ENCODE measurements at places on chromosomes 6 and 20. TPM values are rescaled to one million over a fixed set of nuclear protein-coding genes. Genes with fewer than 3 reads are reported as not detected.

- no peak for DNase-seq
These were observed 194.6 kb downstream of the ZNF217 start for GRCh38 chr20:53399083-53399482.

DNA sequence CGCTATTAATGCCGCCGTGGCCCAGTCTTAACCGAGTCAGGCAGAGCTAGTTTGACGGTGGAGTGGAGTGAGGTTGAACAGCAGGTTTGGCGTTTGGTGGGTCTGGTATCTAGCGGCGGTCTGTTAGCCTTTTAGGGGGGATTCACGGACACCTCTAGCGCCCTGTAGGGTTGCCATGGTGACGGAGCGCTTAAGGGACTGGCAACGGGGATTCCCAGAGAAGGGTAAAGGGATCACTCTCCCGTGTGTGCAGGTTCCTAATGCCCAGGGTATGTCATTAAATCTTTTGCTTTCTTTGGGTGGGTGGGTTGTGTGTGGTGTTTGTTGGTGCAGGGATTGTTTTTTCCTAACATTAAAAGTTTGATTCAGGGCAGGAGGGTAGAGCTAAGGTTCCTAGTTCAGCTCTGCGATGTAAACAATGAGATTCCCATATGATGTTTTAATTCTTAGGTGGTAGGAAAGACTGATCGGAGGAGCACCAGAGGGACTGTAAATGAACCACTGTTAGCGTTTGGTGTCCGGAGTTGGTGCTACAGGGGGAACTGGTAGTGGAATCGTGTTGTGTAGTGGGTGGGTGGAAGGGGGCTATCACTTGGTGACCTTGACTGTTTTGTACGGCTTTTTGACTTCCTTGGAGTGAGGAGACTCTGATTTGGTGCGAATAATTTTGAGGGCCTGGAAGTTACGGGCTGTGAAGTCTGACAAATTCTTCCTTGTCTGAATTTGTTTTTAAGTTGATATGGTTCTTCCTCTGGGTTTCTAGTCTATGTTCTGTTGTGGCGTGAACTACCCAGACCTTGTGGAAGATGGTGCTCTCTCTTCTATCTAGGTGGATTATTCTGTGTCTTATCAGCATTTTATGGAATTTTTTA lies 5.0 kb downstream of the BRD2 start:
- peak; percentile 29 for DNase-seq

DNA sequence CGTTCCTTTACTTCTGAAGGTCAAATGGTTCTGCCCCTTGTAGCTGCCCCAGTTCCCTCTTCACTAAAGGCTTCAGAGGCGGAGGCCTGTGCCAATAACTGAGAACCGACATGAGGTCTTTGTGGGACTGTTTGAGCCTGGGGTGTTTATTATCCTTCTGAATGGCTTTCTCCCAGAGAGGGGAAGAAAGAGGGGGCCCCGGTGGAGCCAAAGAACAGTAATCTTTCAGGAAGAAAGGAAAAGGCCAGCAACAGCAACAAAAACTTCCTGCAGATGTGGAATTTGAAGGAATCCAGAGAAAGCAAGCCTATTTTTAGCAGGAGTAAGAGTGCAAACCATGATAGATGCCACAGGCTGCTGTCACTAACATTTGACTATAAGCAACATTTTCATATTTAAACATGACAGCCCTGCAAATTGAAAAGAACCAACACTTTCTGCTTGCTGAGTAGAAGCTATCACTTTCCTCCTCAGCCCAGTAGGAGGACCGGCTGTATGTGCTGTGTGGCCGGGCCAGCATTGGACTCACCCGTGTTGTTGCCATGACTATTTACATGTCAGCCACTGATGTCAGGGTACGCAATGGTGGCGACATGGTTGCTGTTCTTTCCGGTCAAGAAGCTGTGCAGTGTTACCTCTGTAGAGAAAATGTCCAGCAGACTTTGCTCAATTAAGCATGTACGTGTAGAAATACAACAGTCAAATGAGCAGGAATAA lies 121.3 kb downstream of the SOBP start:
- no peak for DNase-seq

DNA sequence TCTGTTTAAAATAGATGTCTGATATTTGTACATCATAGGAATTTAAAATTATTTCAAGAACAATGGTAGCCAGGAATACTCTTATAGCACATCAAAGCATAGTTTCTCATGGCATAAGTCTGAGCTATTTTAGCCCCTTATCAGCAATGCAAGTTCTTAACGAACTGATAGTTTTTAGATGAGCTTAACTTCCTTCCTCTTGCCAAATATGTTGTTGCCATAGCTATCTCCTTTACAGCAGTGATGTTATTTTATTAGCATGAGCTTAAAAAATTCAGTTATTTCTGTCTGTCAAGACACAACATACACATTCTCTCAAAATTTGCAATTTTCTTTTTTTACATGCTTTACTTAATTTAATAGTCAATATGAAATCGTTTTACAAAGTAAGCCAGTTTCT lies 867.2 kb downstream of the PHF3 start:
- no peak for DNase-seq

- DNase-seq, result no peak
These were observed 369.1 kb downstream of the MAFB start for GRCh38 chr20:40319741-40320516.

DNA sequence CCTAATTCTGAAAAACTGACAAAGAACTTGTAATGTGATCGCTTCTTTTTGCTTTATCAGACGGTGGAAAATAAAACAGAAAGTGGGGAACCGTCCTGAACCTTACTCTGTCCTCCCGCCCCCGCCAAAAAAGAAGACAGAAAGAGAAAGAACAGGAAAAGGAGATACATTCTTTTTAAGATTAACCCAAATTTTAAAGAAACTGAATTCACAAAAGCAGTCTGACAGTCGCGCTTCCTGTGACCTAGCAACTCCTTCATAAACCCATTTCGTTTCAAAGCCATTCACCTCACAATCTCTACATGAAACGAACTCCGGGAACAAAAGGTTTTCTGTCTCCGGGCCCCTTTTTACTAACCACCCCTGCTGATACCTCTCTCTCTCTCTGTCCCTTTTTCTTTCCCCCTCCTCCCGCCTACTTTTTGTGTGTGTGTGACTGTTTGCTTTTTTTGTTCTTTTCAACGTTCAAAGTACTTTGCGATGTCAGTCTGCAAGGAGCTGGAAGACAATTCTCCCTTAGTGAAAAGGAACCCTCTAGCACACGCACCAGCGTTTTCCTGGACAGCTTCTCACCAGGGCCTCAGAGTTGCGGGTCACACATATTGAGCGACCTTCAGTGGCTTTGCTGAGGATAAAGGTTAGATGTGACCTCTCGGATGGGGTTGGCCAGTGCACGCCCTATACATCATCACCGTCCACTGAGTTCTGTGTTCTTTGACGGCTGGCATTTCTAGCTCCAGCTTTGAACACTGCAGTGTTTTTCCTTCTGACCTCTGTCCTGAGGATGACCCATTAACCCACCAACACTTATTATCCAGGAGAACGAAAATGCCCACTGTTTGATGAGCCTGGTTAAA lies 530 bp upstream of the NEDD9 start:
- no peak for DNase-seq

GRCh38 chr6:105424175-105424783 lies 21.4 kb upstream of the PREP start:
- DNase-seq, result peak; percentile 69

DNA sequence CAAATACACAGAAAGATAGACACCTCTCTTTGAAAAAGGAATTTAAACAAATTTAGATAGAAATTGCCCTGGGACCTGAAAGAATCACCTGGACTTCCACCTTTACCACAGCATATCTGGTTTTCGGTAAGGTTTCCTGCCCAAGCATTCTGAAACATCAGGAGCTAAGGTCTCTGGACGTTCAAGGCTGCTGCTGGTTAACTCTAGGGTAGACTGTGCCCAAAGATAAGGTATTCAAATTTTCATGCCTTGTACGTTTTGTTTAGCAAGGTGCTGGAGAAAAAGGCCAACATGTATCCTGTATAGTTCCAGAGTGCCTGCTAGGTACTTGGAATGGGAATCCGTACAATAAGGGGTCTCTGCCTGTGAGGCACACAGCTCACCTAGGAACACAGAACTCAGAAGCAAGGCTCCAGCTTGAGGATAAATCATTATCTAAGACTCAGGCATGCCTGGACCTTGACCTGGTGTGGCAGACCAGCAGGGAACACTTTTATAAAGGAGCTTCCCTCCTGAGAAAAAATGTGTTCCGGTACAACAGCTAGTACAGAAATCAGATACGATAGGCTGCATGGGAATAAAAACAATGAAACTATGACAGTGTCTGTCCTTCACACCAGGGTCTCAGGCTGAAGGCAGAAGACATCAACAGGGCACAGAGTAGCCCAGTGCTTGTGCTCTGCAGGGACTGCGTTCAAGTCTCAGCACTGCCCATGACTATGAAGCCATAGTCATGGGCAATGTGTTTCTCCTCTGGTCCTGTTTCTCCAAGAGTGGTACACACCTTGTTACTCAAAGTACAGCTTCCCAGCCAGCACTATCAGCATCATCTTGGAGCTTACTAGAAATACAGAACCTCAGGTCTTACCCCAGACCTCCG lies 70.4 kb downstream of the METTL24 start:
- no peak for DNase-seq

DNA sequence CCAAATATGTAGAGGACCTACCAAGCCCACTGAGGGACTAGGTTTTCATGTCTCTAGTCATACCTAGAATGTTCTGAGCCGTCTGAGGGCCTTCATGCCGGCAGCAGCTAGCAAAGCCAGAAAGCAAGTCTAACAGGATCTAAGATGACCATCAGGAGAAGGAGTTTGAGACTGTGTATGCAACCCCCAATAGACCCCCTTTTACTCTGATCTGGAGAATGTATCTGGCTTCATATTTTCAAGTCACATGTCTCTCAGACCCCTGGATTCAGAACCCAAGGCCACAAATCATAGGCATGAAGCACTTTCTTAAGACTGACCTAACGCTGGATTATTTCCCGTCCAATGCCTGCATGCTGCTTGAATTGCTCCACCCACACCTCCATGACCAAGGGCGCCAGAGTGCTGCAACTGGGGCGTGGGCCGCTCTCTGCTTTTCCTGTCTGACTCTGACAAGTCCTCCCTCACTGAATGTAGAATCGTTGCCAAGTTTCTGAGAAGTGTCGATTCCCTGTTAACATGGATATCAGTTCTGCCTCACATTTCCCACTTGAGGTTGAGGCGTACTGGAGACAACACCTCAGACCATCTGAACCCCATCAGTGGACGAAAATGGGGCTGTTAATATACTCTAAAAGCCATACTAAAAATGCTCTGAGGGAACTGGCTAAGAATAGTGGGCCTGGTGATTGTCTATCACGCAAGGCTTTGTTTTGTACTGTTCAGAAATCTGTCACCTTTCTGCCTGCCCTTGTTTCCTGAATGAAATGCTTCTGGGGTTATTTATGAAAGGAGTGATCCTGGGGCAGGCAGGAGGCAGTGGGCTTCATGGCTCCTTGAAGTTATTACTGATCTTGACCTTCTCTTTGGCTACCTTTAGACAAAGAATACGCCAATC lies 23.9 kb upstream of the ASXL1 start:
- DNase-seq, result no peak

PAK5 gene
- 0.53 TPM for total RNA-seq

THBS2 gene
- 33.5 TPM for total RNA-seq

NMBR gene
- not detected for total RNA-seq

CST2 gene
- total RNA-seq, result not detected
